DMS79 (cell line): ENCODE measurements at places on chromosomes 2 and 18.

GRCh38 chr2:86344404-86344803, 7.0 kb upstream of the REEP1 start:
- no peak for DNase-seq

GRCh38 chr2:99279969-99280695, 20.9 kb downstream of the LYG1 start:
- no peak for DNase-seq

DNA sequence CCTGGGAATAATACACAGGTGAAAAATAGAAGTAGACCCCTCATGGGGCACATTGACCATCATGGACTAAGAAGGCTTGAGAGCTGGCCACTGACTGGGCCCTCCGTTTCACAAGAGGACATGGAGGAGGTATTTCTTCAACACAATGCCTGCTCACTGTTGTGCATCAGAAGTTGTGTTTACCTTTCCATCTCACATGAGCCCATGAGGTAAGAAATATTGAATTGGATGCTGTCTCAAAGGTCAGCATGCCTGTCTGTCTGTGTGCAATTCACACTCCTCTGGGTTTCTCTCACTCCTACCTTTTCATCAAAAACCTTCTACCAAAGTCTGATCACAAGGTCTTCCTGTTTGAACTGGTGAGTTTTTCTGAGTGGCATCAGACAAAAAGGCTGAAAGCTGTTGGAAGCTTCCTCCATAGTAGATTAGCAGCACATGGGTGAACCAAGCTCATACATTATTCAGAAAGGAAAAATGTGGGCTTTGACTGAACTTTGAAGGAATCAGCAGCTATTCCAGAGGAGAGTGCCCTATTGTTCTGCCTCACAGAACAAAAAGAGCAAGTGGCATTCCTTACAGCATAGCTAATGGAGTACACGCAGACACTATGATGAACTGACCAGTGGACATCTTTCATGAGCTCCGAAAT, 143.2 kb upstream of the RND3 start:
- DNase-seq, result no peak

DNA sequence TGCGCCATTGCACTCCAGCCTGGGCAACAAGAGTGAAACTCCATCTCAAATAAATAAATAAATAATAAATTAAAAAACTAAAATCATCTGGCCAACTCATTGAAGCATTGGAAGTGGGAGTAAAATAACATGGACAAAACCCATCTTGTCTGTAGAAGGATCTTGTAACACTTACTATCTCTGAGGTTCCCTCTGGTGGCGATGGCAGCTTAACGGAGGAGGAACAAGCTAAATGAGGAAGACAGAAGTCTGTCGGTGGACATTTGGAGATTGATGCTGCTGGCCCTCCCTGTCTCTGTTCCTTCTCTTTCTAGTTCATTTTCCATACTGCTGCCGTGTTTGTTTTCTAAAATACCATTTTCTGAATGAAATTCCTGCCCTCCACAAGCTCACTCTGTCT, 43.4 kb downstream of the ZCCHC2 start:
- DNase-seq, result no peak

- no peak for DNase-seq
Observed at GRCh38 chr2:61167579-61167978, 5.6 kb downstream of the C2orf74 start.

DNA sequence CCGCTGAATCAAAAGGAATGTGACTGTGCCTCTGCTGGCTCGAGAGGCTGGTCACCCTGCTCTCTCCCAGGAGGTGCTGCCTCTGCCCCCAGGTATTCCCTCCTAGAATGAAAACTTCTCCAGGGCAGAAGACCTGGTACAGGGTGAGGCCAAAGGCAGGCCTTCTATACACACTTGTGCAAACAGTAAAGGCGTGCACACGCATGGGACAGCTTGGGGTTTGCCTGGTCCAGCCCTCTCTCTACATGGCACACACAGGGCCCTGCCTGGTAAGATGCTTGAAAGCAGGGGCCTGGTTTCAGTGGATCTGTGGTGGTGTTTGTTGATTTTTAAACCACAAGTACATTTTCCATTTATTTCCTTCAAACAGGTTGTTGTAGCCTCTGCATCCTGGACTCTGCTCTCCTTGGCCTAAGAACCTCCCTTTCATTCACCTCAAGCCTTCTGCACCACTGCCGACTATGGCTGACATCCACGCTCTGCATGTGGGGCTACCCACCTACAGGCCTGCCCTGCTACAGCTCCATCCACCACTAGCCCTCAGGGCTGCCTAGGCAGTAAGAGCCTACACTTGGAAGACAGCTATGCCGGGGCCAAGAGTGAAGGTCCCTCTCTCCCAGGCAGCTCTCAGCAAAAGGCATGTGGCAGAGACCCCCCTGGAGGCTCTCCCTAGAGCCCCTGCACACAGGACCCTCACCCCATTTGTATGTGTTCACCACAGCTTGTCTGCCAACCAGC, 190.7 kb downstream of the ZBTB7C start:
- DNase-seq, result no peak

- DNase-seq, result no peak
Observed at GRCh38 chr2:202508686-202509085, 126.1 kb upstream of the FAM117B start.

DNA sequence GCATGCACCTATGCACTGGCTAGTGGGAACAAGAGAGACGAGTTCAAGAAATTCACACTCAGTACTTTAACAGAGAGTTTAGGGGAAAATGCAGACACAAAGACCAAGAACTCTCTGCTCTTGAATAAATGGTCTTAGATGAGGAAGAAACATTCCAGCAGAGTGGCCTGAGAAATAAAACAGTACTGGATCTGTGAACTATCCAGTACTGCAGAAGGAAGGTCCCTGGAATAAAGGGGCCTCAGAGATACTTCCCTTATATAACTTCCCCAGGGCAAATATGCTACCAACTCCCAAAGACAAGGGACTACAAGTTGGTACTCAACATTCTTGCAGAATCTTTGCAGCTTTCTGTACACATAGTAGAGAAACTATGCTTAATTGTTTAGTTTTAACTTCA, 70.9 kb upstream of the ARL5A start:
- no peak for DNase-seq

DNA sequence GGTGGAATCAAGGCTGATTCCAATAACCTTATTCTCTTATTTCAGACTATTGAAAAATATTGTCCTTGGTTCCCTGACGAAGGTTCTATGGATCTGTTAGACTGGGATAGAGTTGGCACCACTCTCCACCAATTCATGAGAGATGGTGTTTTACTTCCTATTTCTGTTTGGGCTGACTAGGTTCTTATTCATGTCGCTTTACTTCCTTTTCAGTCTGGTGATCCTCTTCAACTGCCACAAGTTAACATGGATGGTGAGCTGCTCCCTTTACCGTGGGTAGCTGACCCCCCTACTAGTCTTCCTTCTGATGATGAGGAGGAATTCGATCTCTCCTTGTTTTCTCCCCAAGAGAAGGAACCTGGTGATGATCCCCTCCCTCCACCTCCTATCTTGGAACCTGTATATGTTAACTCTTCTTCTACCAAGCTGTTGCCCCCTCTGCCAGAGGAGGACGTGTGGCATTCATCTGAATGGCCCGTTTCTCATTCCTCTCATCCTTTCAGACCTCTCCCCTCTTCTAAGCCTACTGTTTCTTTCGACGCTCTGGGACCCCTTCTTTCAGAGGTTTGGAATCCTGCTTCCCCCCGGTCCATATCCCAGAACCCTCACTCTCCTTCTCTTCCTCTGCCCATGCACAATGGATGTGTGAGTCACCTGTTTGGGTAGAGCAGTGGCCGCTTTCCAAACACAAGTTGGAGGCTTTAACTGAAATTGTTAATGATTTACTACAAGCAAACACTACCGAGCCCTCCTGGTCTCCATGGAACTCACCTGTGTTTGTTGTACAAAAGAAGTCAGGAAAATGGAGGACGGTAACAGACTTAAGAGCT, 13.5 kb upstream of the CNOT11 start:
- no peak for DNase-seq

GRCh38 chr18:76686737-76687231, 135.6 kb upstream of the ZNF236 start:
- no peak for DNase-seq

- no peak for DNase-seq
Observed at GRCh38 chr2:158677542-158677941, 117.6 kb upstream of the DAPL1 start.

DNA sequence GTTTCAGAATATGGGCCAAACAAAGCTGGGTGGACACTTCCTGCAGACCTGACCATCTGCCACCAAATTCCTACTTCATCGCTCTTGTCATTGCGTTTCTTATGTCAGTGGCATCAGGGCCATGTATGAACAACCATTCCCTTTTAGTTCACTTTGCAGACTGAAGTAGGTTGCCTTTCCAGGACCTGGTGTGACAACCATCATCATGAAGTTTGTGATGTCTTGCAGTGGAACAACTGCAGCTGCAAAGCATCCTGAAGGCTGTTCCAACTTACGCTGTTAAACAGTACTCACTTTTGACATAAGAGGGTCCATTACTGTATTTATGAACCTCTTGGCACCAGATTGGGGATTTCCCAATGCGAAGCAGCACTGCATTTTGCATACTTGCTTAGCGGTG, 511.6 kb downstream of the ARHGAP15 start:
- no peak for DNase-seq

GRCh38 chr18:38752430-38752829, 1186.8 kb upstream of the CELF4 start:
- no peak for DNase-seq

DNA sequence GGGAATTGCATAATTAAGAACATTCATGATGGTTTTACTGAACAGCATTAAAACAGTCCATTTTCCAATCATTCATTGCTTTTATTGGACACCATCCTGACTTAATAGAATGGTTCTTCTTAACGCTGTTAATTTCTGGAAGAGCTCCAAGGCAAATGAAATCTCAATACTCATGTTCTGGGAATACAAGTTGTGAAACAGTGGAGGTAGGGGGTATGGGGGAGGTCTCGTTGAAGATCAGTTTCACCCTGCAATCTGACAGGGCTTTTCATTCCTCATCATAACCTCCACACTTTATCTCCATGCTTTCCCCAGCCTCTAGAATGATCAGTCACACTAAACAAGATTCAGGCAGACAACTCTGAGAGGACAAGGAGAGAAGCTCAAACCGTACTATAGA, 113.6 kb downstream of the ETAA1 start:
- DNase-seq, result no peak

DNA sequence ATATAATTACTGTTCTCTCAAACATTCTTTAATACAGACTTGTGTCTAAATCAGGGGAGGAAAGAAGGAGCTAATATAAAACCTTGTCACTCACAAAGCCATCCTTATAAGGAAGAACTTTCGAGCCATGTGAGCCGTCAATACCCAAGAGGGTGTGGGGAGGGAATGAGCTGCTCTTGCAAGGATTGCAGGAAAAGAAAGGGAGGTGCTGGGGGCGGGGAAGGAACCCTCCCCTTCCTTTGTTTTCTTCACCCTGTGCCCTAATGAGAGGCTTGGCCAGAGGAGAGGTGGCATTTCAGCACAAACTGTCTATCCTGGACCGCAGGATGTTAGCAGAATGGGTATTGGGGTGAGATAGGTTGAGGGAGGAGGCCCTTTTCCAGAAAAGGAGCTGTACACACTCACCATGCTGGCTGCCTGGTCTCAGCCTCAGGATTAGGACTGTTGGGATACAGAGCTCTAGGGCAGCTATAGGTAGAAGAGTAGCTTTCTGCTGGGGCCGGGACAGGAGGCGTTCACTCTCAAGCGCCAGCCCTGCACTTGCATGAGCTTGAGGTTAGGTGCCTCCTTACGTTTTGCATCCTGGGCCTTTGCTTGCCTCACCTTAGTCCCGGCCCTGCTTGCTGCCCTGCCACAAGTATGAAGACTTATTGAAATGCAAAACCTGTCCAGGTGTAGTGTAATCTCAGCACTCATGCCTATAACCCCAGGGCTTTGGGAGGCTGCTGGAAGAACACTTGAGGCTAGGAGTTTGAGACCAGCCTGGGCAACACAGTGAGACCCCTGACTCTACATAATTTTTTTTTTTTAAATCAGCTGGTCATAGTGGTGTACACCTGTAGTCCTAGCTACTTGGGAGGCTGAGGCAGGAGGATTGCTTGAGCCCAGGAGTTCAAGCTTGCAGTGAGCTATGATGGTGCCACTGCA, 190.5 kb downstream of the LOXHD1 start:
- DNase-seq, result no peak

GRCh38 chr2:220478305-220479058, 851.1 kb downstream of the SLC4A3 start:
- no peak for DNase-seq

DNA sequence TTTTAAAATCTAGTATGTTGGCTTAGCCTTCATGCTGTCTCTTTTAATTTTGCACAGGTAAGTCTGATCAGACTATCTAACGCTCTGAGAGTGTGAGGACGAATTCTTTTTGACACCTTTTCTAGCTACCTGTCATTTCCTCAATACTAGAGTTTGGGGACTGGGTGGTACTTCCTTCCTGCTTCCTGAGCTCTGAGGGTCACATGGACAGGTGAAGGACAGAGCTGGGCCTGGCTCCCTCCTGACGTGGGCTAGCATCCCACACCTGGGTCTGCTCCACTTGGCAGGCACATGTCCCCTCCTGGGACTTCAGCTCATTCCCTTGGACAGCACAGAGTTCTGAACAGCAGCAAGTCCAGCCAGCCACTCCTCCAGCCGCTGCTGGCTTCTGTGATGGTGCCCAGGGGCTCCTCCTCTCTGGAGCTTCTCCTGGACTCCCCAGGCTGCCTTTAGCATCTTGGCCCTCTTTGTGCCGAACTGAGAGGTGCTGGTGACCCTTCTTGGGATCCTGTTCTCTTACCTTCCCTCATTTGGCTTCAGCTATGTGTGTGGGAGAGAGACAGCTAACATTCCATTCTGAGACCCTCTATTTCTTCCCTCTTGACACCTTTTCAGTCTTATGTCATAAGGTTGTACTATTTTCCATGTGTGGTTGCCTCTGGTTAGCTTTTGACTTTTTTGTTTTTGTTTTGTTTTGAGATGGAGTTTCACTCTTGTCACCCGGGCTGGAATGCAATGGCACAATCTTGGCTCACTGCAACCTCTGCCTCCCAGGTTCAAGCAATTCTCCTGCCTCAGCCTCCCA, 106.9 kb downstream of the B3GNT2 start:
- no peak for DNase-seq
